ENCODE measurements at places on chromosomes 1 and 21. TPM values are rescaled to one million over a fixed set of nuclear protein-coding genes. Genes with fewer than 3 reads are reported as not detected.

DNA sequence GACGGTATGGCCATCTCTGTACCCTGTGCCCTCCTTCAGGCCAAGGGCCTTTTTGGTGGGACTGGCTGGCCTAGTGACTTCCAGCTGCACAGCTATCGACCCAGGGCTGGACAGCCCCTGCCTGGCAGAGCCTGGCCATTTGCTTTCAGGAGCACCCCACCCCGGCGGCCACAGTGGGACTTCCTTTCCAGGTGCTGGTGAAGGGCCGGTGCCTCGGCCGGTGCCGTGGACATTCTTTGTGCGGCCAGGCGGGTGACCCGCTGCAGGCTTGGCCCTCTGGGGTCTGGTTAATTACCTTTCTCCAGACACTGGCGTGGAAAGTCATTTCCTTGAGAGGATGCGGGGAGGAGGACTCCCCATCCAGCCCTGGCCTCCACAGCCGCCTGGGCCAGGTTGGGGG lies 50.1 kb downstream of the PRDM16 start:
- DNase-seq = no peak

DNA sequence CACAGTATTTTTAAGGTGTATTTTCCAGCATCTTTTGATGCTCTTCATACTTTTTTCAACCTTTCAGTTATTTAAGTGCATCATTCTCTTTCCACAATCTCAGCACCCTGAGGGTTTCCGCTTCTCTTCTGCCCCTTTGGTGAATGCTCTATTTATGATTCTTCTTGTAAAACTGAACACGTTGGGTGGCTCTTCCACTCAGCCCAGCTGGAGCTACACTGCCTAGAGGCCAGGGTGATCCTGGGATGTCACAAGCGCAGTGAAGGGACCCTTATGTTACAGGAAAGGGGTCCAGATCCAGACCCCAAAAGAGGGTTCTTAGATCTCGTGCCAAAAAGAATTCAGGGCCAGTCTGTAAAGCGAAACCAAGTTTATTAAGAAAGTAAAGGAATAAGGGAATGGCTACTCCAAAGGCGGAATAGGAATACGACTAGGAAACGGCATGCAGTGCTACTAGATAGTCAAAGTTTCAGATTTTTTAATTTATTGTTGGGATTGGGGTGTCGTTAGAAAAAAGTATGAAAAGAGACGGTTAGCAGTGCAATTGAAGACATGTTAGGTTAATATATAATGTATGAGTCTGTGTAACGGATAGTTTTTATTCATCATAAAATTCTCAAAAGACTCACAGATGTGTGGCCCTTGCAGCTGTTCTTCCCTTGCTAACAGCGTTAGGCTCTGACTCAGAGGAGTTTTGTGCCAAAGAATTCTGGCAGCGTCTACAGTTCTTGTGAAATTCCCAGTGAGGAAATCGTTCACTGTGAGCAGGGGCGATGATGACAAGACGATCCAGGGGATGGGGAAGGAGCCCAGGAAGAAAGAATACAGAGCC lies 14.4 kb upstream of the ERVH48-1 start:
- peak; percentile 43 for DNase-seq

DNA sequence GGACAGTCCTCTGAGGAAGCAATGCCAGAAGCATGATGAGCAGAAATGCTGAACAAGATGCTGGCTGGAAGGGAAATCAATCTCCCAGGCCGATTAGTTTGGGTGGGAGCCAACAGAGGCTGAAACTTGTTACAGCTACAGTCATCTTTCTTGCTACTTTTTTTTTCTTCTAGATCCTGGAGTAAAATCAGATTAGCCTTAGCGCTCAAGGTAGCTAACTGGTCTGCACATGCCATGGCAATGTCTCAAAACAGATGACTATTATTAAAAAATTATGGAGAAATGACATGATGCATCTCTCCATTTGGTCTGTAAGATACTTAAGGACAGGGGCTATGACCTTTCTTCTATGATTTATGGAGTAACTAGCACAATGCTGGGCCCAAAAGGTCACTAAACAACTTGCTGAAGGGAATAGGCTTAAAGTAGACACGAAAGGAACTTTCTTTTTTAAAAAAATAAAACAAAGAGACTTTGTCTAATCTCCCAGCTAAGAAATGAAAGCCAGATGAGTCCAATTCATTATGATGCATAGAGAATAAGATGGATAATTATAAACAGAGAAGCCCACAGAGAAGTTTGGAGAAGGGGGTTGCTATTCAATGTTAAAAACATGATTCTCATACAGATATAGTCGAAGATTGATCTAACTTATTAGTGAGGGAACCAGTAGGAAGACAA lies 42.5 kb downstream of the UTP25 start:
- no peak for DNase-seq

DNA sequence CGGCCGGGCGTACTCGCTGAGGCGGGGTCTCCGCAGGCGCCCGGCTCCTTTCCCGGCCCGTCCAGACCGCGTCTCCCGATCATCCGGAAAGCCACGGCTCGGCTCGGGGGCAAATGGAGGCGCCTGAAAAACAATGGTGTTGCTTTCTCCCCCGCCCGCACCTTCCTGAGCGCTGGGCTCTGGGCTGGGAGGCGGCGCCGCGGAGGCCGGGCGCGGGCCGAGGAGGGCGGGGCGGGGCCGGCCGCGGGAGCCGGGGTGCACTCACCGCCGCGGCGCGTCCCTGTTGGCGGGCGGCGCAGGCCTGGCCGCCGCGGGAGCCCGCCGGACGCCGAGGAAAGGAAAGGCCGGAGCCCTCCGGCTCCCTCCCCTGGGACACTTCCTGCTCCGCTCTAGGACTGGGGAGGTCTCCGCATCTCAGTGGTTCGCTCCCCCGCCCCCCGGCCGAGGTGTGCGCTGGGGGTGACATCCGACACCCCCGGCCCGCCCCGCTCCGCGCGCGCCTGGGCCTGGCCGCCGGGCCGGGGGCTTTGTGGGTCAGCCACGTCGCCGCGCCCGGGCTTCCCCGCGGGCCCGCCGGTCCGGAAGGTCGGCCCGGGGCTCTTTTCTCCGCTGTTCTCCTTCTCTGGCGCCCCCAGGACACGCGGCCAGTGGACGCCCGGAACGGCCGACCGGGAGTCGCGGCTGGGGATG lies at the start of gene ZNF496:
ZNF496 (minus strand) TSS at position 343 of the 690 bp plus-strand sequence. CDS start 2,289 bp downstream, outside the sequence.
- peak; percentile 75 for DNase-seq

DNA sequence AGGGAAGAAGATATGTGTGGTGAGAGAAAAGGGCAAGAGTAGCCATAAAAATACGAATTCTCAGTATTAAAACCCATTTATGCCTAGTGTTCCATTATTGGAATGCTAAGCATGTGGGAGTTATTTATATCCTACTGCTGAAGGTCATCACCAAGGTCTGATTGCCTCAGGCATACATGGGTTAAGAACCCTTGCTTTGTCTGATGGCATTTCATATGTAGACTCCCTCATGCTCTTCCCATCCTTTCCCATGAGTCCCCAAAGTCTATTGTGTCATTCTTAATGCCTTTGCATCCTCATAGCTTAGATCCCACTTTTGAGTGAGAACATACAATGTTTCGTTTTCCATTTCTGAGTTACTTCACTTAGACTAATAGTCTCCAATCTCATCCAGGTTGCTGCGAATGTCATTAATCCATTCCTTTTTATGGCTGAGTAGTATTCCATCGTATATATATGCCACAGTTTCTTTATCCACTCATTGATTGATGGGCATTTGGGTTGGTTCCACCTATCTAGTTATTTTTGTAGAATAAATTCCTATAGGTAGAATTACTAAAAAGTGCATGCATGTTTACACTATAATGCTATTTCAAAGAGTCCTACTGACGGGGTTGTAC lies 172.5 kb downstream of the DYRK1A start:
- DNase-seq = no peak

The CROCC gene
- total RNA-seq = 35.4 TPM

The PIGV gene
- total RNA-seq = 15.6 TPM
